Tibial nerve (tissue), 4 donors: ENCODE measurements at places on chromosomes 5 and 9.
A peak's percentile ranks its signal among the peaks of the same experiment; 100 is the strongest.

DNA sequence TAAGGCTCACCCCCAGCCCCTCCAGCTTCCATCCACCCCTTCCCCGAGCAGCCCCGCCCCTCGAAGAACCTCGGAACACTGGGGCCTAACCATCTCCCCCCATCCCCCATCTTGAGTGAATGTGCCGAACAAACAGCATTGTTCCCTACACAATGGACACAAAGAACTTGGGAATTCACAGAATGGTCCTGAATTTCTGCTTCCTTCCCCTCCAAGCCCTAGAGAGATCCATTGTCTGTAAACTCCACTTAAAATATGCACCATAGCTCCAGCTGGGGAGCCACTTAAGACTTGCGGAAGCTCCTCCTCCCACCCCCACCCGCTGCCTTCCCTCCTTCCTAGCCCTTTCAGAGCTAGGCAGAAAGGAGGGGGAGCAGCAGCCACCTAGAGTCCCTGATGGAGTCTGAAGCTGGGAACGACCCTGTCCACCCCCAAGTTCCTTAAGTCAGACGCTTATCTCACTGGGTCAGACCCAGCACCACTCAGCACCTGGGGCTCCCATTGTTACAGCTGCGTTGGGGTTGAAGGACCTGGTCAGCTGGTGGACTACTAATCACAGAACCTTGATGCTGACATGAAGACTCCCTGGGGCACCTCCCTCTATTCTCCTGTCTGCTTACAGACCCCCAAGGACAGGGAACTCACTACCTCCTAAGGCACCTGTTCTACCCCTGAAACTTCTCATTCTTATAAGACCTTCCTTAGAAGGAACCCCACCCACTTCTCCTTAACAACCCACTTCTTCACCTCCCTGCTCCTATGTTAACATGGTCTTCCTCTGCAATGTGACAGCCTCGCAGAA lies 61.4 kb downstream of the PCDH1 start:
- DNase-seq: no peak

- DNase-seq: no peak
These were observed 55.8 kb downstream of the PHAX start for GRCh38 chr5:126656401-126657007.

DNA sequence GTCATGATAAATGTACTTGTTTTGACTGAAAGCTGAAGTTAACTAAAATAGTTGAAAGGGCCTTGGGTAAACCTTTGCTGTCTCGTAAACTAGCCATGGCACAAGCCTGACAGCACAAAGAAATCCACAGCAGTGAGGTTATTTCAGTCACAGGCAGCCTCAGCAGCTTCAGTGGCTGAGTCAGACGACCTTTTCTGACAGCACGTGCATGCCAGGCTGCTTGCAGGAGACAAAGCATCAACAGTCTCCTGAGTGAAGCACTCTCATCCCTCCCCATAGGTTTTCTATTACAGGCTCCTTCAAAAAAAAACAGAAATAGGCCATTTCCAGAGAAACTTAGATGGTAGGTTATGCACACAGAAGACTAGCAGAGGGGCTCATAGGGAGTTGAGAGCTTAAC lies 34.6 kb downstream of the OXCT1 start:
- no peak for DNase-seq

- DNase-seq: peak; percentile 37
These were observed 291.8 kb downstream of the AOPEP start for GRCh38 chr9:95018099-95018936.

- no peak for DNase-seq
These were observed 2354.8 kb upstream of the C9orf72 start for GRCh38 chr9:29928072-29928471.

GRCh38 chr5:35830587-35830986 lies 26.1 kb upstream of the IL7R start:
- DNase-seq: no peak

DNA sequence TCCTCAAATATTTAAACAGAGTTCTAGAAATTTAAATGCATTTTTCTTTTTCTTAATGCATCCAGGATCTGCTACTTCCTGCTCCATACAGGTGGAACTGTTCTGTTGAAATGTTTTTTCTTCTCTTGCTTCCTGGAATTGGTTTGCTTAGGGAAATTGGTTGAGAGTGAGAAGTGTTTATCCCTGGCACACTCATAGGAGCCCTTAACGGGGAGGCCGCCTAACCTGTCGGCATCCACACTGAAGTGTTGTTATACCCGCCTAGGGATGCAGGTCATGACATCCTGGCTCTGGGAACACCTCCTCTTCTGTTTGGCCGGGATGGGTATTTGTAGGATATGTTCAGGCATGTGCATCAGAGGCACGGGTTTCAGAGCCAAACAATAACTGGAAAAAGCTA lies 239.7 kb downstream of the GADD45G start:
- DNase-seq: no peak

DNA sequence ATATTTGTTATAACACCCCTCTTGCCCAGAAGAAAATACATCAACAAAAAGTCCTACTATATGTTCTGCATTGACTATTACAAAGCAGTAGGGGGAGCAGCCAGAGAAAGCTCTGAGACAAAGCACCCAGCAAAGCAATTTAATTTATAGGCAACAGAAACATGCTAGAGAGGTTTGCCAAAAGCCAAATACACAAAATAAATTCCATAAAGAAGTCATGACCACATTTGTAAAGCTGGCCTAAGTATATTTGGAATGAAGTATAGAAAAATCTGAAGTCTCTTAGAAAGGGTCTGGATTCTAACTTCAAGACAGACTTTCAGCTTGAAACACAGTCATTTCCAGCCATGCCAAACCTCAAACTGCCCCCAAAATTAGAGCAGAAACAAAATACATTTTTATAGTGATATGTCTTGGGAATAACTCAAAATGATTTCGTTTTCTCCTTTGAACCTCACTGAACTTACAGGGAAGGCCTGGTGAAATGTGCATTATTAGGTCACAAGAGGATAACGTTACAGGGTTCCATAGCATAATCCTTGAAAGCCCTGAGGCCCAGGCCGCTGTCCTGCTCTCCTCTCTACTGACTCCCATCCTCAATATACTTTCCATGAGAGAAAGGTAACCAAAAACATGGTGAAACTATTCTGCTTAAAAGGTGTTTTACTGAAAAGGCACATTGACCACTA lies 451.8 kb downstream of the RAB3C start:
- DNase-seq: no peak

DNA sequence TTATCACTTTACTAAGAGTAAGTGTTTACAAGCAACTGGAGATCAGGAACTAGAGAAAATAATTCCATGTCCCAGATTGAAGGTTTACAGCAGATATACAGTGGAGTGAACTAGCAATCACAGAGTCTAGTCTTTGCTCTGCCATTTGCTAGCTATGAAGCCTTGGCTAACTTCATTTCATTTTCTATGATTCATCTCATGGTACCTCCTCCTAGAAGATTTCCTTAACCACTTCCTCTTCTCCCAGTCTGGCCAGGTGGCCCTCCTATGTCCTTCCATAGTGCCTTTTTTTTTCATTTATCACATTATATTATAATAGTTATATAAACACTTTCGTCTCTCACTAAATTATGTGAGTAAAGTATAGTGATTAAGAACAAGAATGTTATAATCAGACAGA lies 52.1 kb downstream of the GRIA1 start:
- no peak for DNase-seq

DNA sequence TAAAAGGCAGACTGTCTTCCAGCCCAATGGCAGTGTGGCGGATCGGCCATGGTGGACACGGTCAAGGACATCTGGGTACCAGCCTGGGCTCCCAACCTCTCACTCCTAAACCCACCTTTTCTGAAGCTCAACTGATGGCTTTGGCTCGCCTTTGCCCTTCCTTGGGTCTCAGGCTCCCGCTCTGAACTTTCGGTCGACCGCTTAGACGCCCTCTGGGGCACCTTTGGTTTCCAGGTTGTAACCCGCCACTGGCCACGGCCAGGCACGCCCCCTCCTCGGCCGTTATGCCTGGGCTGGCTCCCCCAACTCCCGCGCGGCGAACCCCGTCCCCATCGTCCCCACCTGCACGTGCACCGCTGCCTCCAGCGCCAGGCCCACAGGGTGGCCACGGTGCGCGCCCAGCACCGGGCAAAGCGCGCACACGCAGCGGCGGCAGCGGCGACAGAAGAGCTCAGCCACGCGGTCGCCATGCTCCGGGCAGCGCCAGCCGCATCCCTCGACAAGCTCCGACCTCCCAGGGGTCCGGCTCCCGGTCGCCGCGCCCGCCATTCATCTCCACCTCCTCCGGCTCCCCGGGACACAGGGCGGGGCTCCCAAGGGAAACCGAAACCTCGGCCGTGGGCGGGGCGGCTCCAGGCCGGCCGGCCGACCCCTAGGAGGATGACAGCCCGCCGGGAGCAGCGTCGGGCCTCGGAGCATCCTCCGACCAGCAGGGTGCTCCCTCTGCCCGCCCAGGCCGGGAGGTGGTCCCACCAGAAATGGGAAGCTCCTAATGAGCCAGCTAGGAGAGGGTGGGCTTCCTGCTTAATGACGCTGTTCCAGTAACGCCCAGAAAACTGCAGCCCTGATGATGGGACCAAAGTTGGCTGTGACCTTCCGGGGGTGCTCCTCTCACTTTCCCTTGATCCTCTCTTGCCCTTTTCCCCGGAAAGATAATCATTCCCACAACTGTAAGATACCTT lies at the start of gene TRIM14:
Gene TRIM14 (minus strand): TSS at position 583 of the 962 bp plus-strand sequence. CDS start 34 bp downstream, at position 549.
- peak; percentile 22 for DNase-seq

- DNase-seq: no peak
These were observed 156.8 kb upstream of the TBC1D2 start for GRCh38 chr9:98412101-98412842.

- DNase-seq: no peak
These were observed 13.7 kb upstream of the STOM start for GRCh38 chr9:121383715-121384114.

DNA sequence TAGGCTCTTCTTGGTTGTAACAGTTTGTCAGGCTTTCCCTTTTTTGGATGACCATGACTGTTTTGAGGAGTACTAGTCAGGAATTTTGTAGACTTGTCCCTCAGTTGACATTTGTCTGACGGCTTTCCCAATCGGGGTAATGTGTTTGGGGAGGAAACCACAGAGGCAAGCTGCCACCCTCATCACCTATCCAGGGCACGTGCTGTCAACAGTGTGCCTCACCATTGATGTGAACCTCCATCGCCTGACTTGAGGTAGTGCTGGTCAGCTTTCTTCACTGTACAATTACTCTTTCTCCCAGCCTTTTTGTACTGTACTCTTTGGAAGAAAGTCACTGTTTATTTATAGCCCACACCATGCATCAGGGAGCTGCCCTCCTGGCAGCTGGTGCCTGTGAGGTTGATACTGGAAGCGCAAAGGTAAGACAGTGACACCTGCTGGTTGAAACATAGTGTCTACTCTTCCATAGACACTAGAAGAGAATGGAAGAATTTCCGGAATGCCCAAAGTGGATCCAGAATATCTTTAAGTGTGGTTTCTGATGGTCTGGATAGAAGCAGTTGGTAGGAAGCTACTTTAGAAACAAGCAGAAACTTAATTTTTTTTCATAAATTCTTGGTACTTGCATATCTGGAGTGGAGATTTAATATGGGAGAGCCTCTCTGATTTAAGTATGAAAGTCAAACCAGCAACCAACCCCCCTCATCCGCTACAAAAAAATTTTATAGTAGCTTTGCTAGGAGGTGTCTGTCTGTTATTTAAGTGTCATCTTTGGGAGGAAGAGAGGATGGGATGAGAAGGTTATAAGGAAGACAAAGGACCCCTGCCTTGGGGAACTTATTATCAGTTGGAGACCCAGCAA lies 69.3 kb downstream of the SNX30 start:
- no peak for DNase-seq

- DNase-seq: no peak
These were observed 158.7 kb downstream of the DRD1 start for GRCh38 chr5:175285261-175285660.

- no peak for DNase-seq
These were observed 151.4 kb downstream of the KDM4C start for GRCh38 chr9:6909181-6909580.

DNA sequence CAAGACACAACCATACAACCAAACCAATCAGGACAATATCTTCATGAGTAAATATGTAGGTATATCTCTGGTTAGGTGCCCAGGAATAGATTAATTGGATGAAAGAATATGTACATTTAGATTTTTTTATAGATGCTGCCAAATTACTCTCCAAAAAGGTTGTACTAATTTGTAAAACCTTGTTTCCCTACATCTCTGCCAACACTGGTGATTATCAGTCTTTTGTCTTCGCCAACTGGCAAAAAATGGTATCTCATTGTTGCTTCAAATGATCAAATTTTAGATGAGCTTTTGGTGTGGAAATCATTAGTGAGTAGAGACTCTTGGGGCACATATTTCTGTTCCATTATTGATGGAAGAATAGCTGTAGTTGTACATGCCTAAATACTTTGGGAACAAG lies 90.7 kb upstream of the ELL2 start:
- DNase-seq: no peak

GRCh38 chr9:77892171-77892570 lies 139.4 kb downstream of the GNAQ start:
- DNase-seq: no peak

DNA sequence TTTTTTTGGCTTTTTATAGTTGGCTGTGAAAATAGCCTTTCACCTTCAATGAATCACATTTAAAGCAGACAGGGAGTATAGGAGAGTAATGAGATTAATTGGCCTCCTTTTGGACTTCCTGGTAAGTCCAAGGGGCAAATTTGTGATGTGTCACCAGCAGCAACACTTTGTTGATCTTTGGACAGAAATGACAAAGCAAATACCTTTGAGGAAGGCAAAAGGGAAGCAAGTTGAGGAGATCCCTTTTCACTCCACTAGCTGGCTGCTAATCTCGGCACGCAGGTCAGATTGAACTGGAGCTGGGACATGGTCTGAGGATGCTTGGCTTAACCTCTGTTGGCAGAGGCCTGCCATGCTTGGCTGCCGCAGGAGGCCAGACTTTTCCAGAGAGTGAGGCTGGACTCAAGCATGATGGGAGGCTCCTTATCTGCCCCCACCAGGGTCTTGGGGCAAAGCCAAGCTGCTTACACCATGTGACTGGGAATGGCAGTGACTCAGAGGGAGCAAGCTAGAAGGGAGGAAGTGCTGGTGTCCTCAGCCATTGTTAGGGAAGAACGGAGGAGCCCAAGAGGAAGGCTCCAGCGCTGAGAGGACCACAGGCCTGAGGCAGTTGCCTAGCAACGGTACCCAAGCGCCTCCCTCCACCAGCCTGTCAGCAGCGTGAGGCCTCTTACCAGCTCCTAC lies 174.5 kb upstream of the MAP1B start:
- peak; percentile 22 for DNase-seq

DNA sequence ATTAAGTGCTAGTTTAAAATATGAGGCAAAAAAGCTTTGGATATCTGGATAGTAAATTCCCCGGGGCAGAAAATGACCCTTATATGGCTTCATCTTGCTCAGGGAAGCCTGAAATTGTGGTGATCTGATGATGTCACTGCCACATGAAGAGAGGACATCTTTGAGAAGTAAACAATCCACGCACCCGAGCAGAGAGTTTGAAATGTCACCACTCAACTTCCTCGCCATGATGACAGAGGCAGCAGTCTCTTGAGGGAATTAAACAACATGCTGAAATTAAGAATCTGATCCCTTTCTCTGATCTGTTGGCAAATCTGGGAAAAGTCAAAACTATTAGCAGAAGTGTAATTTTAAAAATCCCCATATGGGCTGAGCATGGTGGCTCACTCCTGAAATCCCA lies 110.0 kb downstream of the TLE1 start:
- no peak for DNase-seq

- DNase-seq: no peak
These were observed 59.2 kb downstream of the ARHGEF37 start for GRCh38 chr5:149640350-149640999.

- no peak for DNase-seq
These were observed 1.0 kb downstream of the MRPS2 start for GRCh38 chr9:135501261-135502167.
